ENCODE measurements at places on chromosomes 5 and 9. TPM values are rescaled to one million over a fixed set of nuclear protein-coding genes. Genes with fewer than 3 reads are reported as not detected.

STING1 gene
- total RNA-seq, result 76.5 TPM

PCDHB12 gene
- total RNA-seq, result 0.46 TPM

PHYHD1 gene
- total RNA-seq, result 9.3 TPM

CTNND2 gene
- total RNA-seq, result not detected

STPG3 gene
- not detected for total RNA-seq

OR4F3 gene
- 0.20 TPM for total RNA-seq

Measured in smooth muscle cell of the pulmonary artery (primary cell).